ENCODE measurements at places on chromosomes 6 and 20.

DNA sequence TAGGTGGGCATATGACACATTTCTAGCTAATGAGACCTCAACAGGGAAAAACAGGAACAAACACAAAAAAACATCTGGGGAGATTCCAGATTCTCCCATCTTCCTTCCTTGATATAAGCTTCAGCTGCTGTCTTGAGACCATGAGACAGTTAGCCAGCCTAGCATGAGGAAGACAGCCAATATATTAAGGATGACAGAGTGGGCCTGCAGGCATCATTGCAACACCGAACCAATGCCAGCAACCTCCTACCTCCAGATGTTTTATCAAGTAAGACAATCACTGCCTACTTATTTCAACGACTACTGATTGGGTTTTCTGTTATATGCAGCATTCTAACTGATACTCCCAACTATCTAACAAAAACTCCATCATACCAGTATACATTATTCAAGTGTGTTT, 119.0 kb downstream of the ISM1 start:
- DNase-seq = no peak

DNA sequence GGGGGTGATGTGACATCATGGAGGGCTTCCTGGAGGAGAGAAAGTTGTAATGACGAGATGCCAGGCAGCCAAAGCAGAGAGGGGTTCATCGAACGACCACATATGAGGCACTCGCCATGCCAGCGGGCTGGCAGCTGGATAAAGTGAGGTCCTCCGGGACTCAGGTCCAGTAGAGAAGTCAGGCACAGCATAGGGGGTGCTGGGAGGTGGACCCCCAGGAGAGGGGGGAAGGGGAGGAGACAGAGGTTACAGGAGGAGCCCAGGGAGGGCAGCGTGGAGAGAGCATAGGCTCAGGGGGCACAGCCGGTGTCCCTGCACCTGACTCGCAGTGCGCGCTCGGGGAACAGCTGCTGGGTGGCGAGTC, 174.7 kb downstream of the BMP7 start:
- DNase-seq = no peak

- no peak for DNase-seq
These were observed 28.9 kb downstream of the VEGFA start for GRCh38 chr6:43798688-43799444.

GRCh38 chr6:87968435-87969278, 79.0 kb upstream of the SPACA1 start:
- no peak for DNase-seq

- DNase-seq = no peak
These were observed 4.7 kb upstream of the ADGRF5 start for GRCh38 chr6:46926481-46926880.

DNA sequence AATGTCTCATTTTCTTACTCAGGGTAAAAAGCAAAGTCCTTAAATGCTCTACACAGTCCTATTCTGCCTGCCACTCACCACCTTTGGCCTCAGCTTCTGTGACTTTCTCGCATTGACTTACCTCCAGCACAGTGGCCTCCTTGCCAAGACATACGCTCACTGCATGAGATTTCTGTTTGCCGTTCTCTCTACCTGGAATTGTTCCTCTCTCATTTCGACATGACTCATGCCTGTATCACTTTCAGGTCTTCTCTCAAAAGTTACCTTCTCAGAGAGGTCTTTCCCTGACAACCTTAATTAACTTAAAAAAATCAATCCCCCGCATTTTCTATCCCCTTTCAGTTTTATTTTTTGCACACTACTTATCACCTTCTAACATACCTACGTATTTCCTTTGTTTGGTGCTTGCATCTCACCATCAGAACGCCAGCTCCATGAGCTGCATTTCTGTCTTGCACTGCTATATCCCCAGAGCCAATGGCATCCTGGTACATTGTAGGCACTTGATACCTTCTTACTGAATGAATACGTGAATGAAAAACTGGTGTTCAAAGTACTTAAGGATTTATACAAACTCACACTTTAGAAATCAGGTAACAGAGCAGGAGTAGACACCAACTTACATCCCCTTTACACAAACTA, 24.5 kb downstream of the TENT5A start:
- peak; percentile 67 for DNase-seq

GRCh38 chr6:154649721-154650120, 83.5 kb upstream of the SCAF8 start:
- DNase-seq = no peak

GRCh38 chr6:128981716-128982115, 98.8 kb downstream of the LAMA2 start:
- DNase-seq = no peak

- DNase-seq = no peak
These were observed 6.6 kb upstream of the PRIM2 start for GRCh38 chr6:57310817-57311157.

GRCh38 chr20:408843-409696, 971 bp downstream of the RBCK1 start:
- DNase-seq = no peak

DNA sequence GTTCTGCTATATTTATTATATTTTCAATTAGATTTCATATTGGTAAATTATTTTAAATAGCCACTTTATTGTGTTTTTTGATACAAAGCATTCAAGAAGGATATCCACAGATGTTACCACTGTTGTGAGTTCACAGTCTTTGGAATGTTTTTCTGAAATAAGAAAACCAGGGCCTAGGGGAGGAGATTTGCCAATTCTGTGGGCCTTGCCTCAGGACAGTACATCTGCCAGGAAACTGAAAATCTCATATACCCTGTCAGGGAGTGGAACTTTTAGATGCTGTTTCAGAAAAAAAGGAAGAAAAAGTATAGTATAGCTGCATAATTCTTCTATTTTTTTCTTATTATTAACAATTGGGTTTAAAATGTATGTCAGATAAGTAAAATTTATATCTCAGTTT, 995.9 kb upstream of the ADGRB3 start:
- no peak for DNase-seq

DNA sequence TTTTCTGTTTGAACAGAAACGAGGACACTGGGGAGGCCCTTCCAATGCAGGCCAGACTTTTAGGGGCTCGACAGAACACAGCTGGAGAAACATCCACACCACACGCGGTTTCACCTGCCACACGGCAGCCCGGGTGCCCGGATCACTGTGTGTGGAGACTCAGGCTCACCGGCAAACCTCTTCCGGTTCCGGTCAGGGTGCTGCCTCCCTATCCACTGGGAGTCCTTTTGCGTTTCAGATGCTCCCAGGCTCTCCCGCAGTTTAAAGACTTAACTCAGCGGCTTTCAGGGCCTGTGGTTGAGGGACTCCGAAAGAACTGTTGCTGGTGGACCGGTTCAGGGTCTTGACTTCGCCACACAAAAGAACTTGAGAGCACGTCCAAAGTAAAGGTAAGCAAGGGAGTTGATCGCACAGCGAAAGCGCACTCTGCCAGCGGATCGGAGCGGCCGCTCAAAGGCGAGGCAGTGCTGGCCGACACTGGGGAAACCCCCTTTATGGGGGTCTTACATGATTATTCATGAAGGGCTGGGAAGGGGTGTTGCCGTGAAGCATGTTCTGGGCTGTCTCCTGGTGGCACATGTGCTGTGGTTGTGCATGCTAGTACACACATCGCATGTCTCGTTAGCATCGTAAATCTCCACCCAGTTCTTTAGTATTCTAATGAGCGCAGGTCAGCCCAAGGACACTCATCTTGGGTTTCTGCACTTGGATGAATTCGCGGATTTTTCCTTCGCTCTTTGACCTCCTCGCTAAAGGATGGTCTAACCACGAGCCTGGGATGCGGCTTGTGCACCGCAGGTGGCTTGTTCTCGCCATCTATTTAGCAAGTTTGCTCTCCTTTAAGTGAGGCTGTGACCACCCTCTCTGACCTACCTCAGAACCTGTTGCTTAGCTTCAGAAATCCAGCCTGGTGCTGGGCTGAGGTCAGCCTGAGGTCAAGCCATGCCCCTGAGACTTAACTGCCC, 180.3 kb downstream of the CDH26 start:
- peak; percentile 81 for DNase-seq

Measured in SHP77 treated with DMSO at 0.1 percent for 48 hours (cell line).